ENCODE measurements at places on chromosomes 12 and 14.

DNA sequence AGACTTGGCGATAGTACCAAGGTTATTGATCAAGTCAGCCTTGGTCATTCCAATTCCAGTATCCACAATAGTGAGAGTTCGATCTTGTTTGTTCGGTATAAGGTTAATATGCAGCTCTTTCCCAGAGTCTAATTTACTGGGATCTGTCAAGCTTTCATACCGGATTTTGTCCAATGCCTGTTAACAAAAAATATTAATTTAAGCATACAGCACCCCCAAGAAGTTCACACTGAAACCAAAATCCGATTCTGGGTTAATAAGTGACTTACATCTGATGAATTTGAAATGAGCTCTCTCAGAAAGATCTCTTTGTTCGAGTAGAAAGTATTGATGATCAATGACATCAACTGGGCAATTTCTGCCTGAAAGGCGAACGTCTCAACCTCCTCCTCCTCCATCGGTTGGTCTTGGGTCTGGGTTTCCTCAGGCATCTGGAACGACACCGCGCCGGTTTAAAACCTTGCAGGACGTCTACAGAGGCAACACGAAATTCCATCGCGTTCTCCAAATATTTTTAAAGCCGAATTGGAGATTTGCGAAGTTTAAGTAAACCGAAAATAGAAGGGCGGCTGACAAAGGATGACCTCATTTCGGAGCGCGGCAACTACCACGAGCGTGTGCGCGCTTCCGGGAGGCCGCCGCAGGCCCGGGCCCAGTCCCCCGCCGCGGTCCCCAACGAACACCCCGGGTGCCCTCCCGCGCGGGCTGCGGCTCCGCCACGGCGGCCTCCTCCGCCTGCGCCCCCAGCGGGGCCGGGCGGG, 716 bp downstream of the HSP90AA1 start:
- peak; percentile 77 for DNase-seq

GRCh38 chr12:89059056-89059455, 293.2 kb downstream of the DUSP6 start:
- DNase-seq: no peak

GRCh38 chr12:25194722-25195055, 271 bp downstream of the DNAI7 start:
- DNase-seq: no peak

GRCh38 chr14:22334275-22334577, 254.8 kb downstream of the DAD1 start:
- DNase-seq: no peak

GRCh38 chr12:93572712-93573551, 457 bp downstream of the SOCS2 start:
- peak; percentile 52 for DNase-seq

- DNase-seq: no peak
These were observed 159.0 kb upstream of the PZP start for GRCh38 chr12:9367201-9367600.

- no peak for DNase-seq
These were observed 22.4 kb downstream of the ANKRD9 start for GRCh38 chr14:102487204-102487577.

DNA sequence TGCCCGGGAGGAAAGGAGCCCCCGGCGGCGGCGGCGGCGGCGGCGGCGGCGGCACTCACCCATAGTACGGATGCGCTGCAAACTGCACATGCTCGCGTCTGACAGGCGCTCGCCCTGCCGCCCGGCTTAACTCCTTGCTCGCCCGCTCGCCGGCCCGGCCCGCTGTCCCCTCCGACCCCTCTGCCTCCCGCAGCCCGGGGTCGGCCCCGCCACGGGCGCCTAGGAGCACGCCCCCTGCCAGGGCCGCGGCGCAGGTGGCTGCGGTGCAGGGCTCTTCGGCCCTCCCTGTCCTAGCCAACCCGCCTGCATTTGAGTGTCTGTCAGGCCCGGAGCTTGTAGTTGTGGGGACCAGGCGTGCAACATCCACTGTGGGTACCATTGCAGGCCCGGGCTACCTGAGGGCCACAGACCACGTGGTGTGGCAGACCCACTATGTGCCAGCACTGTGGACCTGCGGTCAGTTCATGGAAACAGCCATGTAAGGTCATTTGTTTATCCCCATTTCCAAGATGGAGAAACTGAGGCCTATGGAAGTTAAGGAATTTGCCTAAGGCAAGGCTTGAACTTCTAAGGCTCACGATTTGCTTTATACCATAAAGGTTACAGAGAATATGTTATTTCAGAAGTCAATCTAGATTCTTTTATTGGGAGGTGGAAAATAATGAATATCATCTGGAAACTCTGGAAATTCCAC, 17.6 kb upstream of the PLEKHH1 start:
- DNase-seq: peak; percentile 65

- DNase-seq: no peak
These were observed 1.8 kb downstream of the CDK2AP1 start for GRCh38 chr12:123269896-123270213.

DNA sequence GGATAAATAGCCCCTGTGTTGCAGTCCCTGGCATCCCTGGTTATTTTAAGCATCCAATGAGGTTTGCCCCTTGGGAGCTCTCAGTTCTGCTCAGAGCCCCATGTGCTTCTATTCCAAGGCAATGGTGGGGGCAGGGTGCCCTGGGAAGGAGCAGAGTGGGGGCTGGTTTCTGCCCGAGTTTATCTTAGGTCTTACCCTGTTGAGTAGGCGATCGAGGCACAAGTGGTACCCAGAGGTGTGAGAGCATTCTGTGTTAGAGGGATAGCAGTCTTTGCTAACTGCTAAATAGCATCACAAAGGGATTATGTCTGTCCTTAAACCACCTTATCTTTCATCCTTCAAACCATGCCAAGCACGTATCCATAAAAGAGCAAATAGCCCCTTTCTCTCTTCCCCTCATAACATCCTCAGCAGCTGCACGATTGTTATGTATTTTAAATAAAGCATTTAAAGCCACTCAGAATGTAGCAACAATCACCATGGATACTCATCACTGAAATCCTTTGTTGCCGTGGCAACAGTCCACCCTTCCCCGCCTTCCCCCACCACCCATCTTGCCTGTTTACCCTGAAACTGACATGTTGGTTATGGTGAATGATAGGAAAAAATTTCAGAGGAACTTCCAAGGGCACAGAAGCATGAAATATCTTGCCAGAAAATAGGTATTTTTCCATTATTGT, 139.3 kb downstream of the PTPN11 start:
- DNase-seq: no peak

DNA sequence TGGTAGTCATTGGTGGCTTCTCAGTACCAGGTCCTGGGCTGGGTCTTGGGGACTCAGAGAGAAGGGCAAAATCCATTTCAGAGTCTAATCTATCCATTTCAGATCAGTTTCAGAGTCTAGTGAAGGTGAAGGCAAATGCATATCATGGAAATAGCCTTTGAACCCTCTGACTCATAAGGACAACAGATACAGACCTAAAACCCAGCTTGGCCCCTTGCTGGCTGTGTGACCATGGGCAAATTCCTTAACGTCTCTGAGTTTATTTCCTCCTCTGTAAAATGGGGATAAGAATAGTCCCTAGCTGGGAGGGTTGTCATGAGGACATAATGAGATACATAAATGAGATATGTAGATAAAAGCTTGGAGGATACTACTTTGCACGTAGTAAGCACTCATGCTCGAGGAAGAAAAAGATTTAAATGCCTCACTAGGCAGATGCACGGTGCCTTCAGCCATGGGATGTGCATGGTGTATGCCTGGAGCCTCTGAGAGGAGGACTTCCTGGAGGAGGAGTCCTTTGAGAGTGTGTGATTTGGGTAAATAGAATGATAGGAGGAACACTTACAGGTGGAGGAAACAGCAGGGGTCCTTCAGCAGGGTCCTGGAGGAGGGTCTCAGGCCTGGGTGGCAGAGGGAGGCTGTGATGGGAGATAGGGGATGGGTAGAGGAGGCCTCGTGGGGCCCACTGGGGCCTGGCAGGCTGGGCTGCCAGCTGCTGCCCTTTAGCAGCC, 8.0 kb downstream of the DTX1 start:
- no peak for DNase-seq

- DNase-seq: no peak
These were observed 288.6 kb upstream of the PWP1 start for GRCh38 chr12:107396991-107397390.

DNA sequence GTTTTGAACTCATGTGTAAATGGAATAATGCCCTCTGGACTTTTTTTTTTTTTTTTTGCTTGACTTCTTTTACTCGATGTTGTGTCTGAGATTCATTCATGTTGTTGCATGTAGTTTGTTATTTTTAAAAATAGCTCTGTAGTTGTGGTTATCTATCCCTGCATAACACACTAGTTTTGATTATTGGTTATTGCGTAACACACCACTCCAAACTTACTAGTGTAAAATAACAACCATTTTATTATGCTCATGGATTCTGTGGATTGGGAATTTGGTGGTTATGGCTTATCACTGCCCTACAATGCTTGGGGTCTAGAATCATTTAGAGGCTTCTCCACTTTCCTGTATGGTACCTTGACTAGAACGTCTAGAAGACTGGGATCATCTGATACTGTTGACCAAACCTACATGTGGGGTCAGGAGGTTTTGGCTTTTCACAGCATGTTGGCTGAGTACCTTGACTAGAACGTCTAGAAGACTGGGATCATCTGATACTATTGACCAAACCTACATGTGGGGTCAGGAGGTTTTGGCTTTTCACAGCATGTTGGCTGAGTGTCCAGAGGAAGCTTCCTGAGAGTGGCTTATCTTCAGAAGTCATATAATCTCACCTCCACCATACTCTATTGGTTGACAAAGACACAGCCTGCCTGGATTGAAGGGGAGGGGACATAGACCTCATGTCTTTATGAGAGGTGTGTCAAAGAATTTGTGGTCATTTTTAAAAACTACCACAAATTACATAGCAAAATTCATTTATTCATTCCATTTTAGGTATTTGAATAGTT, 11.6 kb downstream of the VRK1 start:
- no peak for DNase-seq

GRCh38 chr12:108633534-108634248, at the start of gene SELPLG:
Gene SELPLG, minus strand, starts transcription at chr12:108633894. Its CDS starts 9,587 bp downstream, at chr12:108624307.
- DNase-seq: peak; percentile 88

DNA sequence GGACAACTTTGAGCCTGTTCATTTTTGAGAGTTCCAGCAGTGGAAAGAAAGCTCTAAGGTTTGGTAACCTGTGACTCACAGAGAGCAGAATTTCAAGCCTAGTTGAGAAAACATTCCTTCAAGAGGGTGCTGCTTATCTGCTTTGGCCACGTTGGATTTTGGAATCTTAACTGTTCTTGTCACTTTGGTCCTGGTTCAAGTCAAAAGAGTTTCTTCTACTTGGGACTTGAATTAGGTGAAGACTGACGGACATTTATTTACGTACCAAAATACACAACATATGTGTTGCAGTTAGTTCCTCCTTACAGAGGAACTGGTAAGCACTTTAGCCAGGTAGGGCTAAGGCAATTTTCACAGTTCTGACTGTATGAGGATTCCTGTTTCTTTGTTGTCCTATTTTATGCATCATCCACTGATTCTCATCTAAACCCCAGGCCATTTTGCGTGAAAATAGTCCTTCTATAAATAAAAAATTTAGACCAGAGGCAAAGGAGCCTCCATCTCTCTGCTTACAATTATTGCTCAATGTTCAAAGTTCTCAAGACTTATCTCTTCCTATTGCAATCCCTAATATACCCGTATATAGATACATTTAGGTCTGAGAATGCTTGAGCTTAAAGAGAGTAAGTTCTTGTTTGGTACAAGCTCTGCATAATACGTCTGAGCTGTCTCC, 580.9 kb downstream of the DIO2 start:
- DNase-seq: no peak

DNA sequence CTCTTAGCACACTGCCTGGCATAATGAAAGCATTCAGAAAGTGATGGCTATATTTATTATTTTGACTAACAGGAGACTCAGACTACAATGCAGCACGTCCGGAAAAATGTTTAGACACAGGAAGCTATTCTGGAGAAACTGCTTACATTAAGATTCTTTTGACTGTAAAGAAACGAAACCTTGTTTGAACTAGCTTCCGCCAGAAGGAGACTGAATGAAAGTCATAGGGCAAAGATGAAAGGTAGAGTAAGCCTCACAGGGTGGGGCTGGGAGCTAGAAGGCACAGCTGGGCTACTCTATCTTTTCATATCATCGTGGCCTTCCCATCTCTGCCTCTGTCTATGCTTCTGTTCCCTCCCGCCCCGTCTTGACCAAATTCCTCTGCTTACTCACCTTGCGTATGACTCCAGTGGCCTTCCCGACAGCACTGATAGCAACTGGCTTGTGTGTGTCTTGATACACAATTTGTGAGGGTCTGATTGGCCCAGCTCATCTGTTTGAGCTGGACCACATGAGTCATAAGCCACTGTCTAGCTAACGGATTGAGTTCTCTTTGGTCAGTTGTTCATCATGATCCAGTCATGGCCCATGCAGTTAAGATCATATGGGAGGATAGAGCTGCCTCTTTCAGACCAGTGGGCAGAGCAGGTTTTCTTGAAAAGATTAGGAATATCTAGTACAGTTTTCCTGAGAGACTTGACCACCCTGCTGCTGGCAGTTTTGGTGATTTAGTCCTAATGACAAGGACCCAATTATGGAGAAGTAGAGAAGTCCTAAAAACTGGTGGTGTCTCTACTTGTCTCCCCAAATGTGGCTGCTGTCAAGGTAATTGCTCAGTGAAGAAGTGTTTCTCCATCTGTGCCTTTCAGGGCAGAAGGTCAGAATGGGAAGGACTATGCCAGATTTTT, 151.5 kb upstream of the SLC38A2 start:
- peak; percentile 65 for DNase-seq

DNA sequence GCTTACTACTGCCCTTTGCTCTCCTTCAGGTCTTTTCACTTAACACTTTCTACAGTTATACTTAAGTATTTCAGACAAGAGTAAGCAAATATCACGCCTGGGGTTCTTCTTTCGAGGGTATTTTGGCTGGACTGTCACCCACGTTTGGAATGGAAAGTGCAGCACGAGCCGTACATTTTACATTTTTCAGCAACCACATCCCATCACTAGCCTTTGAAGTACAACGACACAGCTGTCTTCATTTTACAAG, 349 bp upstream of the FAM177A1 start:
- no peak for DNase-seq

GRCh38 chr12:118344829-118345228, 27.9 kb downstream of the TAOK3 start:
- no peak for DNase-seq

- peak; percentile 54 for DNase-seq
These were observed 463.4 kb downstream of the TMEM121 start for GRCh38 chr14:105989566-105990302.

- DNase-seq: no peak
These were observed 26.8 kb downstream of the AMN1 start for GRCh38 chr12:31702047-31702446.

GRCh38 chr12:123900871-123901376, 71.7 kb downstream of the CCDC92 start:
- DNase-seq: no peak

DNA sequence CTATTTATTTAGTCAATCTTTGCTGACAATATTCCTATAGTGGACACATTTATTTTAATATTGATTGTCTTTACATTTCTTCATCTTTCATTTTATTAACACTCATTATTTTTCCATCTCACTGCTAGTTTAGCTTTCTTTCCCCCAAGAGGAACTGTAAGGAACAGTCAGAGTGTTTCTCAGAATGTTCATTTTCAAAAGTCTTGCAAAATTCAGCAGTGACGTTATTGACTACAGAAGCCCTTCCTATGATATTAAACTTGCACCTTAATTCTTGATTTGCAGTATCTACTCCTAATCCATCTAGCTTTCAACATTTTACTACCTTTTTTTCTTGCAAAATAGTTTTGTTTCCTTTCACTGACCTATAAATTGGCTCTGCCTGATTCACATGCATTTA, 13.0 kb downstream of the CLEC2B start:
- no peak for DNase-seq

Data from CD4-positive, alpha-beta T cell treated with Interleukin-17A for 4 hours (primary cell).